ENCODE measurements at places on chromosomes 12 and 14. TPM values are rescaled to one million over a fixed set of nuclear protein-coding genes. Genes with fewer than 3 reads are reported as not detected.

- H3K36me3 ChIP-seq, result no peaks in the 10 kb centered on the region
- H3K27me3 ChIP-seq, result no peaks in the 10 kb centered on the region
- peak overlapping the region; percentile 51 for H3K27ac ChIP-seq
Observed at GRCh38 chr14:96065661-96066459, 26.7 kb downstream of the C14orf132 start.

GRCh38 chr14:100677554-100678468, 48.9 kb upstream of the DLK1 start:
- no peaks in the 10 kb centered on the region for H3K36me3 ChIP-seq
- H3K4me3 ChIP-seq, result no peak overlapping the region
- H3K4me1 ChIP-seq, result peaks cover 45% of the 10 kb centered on the region
- H3K27me3 ChIP-seq, result no peaks in the 10 kb centered on the region
- peak; percentile 73 for DNase-seq

DNA sequence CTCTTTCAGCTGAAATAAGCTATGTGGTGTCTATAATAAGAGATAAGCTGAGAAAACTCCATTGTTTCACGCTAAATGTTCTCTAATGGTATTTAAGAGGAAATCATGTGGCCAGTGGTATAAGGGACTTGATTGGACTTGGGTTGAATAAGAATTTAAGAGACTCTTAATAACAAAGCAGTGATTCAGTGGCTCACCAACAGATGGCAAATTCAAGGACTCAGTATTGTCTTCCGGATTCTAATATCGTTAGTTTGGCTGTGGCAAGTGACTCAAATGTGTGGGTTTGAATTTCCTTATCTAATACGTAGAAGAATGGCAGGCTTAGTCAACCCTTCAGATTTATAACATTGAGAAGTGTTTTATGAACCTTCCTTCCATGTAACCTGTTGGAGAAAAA, 49.1 kb upstream of the KCNH3 start:
- H3K4me1 ChIP-seq, result peaks cover 12% of the 10 kb centered on the region
- H3K27me3 ChIP-seq, result no peaks in the 10 kb centered on the region
- no peak overlapping the region for H3K4me3 ChIP-seq
- peak overlapping the region; percentile 49 for H3K27ac ChIP-seq
- H3K36me3 ChIP-seq, result no peaks in the 10 kb centered on the region

GRCh38 chr12:85448548-85449139, 168.6 kb downstream of the ALX1 start:
- no peak overlapping the region for H3K4me3 ChIP-seq
- no peak overlapping the region for H3K27ac ChIP-seq
- peaks cover 4% of the 10 kb centered on the region for H3K27me3 ChIP-seq
- DNase-seq, result no peak

DNA sequence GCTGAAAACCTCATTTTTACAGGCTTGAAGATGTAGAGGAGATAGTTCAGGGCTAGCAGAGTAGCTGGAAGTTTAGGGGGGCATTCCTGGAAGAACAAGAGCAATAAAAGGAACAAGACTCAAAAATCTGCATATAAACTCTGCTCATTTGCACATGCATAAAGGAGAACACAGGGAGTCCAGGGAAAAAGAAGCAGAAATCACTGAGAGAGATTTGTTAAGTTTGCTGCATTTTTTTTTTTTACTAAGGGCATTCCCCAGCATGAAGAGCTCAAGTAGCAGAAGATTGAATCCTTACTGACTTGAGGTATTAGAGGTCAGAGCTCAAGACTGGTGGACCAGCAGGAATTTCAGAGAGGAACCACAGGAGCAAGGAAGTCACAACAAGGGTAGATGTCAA, 28.2 kb upstream of the BCL11B start:
- no peak overlapping the region for H3K4me3 ChIP-seq
- H3K36me3 ChIP-seq, result no peaks in the 10 kb centered on the region
- no peak overlapping the region for H3K27ac ChIP-seq
- DNase-seq, result no peak

DNA sequence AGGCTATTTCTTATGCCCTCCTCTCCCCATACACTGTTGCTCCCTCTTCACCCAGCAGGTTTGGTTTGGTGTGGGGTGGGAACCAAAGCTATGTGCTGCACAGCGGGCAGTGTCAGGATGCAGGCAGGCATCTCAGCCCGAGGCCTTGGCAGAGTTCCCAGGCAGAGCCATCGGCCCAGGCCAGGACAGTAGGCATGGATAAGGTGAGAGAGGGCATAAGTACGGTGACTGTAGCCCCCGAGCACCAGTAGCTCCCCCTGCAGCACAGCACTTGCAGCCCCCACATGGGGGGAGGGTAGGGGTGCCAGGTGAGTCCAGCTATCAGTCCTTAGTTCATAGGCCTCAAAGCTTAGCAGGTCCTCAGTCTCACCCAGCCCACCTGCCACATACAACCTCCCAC, 7.2 kb downstream of the KLHL33 start:
- no peak overlapping the region for H3K4me3 ChIP-seq
- H3K27me3 ChIP-seq, result no peaks in the 10 kb centered on the region
- H3K4me1 ChIP-seq, result no peaks in the 10 kb centered on the region
- no peak overlapping the region for H3K27ac ChIP-seq
- DNase-seq, result no peak

Gene CYP27B1
- 5.8 TPM for total RNA-seq

Gene CLECL1
- total RNA-seq, result 0.38 TPM

Gene SLC2A13
- total RNA-seq, result 26.1 TPM
